AG04449 (cell line): ENCODE measurements at places on chromosomes 4 and X.

DNA sequence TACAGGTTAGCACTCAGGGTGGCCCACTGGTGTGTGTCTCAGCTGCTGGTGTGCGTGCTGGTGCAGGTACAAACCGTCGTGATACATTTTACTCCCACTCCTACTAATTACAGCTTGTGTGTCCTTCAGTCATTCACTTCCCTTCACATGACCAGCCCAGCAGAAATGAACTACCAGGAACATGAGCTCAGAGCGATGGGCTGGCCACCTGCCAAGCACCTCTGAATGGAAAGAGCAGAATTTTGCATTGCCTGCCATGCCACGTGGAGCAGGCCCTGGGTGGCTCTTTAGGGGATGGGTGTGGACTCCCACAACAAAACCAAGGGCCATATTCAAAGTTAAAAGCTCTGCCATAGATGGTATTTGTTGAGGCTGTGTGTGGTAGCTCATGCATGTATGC lies 58.9 kb upstream of the PGM2 start:
- no peak for DNase-seq

GRCh38 chr4:82930848-82931755 lies 30.6 kb downstream of the THAP9 start:
- DNase-seq = no peak

DNA sequence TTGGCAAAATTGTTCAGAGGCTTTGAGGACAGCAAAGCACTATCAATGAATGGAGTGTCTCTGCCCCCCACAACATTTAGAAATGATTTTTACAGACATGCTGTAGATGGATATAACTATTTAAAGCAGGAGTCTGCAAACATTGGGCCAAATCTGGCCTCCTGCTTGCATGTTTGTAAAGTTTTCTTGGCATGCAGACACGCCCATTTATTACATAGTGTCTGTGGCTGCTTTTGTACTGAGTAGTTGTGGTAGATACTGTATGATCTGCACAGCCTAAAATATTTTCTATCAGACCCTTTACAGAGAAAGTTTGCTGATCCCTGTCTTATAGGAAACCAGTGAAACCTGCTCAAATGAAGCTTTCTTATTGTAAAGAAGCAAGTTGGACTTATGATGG lies 45.5 kb upstream of the PHEX start:
- DNase-seq = no peak

DNA sequence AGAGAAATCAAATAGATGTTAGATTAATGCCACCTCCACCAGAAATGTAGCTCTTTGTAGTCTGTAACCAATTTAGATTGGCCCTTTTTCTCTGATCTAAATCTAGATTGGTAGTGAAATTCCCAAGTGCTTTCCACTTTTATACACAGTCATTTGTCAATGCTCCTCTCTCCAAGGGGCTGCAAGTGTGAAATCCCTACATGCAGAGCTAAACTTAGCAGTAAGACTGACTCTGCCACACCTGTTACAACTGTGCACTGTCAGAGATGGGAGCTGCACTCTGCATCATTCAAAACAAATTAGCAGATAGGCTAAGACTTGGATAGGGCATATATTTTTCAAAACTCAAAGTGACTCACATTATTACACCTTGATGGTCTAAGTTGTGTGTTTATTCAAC lies 9.1 kb downstream of the SERTM2 start:
- DNase-seq = no peak

- peak; percentile 93 for DNase-seq
Measured at GRCh38 chr4:170391066-170391740, 301.4 kb upstream of the AADAT start.

DNA sequence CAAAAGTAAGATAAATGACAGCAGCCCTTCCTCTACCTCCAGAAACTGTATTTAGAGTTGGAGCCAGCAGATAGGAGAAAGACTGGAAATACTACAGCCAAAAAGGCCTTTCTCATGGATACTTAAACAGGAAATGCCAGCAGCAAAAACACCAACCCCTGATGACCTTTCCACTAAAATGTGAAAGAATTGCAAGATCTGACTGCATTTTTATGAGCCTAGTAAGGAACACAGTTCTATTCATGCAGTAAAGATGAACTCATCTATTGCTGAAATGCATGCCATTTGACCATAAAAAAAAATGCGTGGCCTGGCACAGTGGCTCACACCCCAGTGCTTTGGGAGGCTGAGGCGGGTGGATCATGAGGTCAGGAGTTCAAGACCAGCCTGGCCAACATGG lies 19.9 kb downstream of the ABCG2 start:
- DNase-seq = peak; percentile 77

- no peak for DNase-seq
Measured at GRCh38 chrX:78545233-78545632, 113.9 kb downstream of the RTL3 start.

- DNase-seq = no peak
Measured at GRCh38 chr4:153099391-153100140, 104.7 kb upstream of the TRIM2 start.

DNA sequence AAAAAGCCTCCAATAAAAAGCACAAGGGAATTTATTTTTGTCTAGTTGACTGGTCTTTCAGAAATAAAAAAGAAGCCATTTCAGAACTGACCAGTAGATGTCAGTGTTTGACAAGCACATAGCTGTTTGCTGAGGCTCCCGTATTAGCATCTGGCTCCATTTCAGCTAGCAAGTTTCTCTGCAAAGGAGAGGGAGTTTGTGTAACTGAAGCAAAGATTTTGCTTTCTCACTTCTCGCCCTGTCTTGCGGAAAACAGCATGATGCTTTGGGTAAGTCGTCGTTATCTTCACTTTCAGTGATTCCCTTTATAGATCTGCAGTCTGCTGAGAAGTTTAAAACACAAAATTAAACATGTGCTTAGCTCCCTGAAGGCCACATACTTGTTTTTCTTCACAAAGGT lies 85.5 kb downstream of the CT47B1 start:
- DNase-seq = no peak

DNA sequence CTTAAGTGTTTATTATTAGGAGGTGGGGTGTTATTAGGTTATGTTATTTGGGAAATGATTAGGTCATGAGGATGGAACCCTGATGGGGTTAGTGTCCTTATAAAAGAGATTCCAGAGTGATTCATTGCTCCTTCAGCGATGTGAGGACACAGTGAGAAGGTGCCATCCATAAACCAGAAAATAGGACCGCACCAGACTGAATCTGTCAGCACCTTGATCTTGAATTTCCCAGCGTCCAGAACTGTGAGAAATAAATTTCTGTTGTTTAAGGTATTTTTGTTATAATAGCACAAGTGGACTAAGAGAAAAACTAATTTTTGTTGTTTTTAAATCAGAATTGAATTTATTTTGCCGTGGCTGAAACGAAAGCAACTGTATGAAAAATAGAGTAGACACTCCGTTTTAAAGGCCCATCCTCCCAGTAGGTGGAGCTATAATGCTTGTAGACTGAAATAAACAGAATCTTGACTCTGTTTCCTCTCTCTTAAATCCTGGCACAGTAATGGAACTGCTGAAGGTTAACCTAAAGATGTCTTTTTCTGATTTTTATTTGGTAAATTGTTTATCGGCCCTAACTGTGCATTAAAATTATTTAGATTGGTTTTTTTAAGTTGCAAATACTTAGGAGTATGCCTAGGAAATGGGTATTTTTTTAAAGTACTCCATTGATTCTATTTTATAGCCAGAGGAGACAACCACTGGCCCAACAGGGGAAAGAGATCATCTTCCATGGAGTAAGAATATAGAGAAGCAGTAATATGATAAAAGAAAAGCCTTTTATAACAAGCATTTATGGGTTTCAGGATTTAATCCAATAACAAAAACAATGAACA lies 133.2 kb upstream of the ADAMTS3 start:
- DNase-seq = peak; percentile 4

DNA sequence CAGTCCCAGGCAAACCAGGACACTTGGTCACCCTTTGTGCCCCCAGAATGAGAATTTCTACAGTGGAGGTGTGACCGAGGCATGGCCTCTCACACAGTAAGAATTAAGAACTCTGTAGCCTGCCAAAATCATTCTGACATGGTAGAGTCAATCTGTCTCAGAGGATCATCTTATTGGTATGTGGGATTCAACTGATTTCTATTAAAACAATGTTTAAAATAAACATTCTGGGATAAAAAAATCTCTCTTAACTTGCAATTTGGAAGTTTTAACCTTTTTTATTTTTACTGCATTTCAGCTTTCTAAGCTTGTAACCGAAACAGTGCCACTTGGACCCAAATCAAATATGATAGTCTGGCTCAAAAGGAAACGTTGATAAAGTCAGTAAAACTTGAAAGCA lies 165.4 kb upstream of the LDB2 start:
- DNase-seq = no peak

DNA sequence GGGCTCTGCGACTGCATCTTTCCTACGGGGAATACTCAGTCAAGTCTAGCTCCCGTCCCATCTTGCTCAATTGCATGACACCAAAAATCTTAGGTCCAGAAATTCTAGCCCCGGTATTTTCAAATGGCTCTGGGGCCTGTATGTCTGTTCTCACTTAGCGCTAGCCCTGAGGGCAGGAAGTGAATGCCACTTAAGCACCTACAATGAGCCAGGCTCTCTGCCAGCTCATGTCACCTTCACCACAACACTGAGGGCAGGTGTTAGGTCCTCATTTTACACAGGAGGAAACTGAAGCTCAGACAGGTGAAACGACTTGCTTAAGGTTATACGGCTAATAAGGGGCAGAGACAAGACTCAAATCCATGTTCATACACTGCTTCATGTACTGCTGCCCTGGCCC lies 282.8 kb downstream of the PPP1R2C start:
- no peak for DNase-seq

DNA sequence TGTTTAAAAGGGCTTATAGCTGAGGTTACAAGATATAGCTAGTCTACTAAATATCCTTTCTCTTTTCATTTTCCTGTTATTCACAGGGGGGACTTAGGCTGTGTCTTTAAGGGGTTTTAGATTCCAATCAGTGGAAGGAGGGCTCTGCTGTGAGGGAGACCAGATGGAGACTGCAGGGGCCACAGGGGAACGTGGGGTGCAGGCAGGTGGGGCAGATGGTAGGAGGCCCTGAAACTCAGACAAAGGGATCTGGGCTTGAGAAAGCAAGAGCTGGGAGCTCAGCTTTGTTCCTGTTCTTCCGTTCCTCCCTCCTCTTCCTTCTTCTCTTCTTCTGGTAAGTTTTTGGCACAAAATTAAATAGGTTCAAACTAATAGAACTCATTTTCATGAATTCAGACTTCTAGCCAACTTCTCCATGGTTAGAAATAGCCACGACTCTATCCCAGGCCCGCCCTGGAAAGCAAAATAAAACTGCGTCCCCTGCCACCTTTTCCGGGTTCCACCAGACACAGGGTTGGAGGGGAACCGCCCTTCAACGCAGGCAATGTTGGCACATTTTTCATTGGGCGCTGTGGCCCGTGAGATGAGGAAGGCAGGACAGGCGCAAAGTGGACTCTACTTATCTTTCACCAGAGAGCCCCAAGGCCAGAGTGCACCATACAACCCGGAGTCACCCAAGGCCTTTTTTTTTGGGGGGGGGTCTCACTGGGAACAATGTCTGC lies 3.5 kb upstream of the TMSB4X start:
- no peak for DNase-seq

GRCh38 chr4:2297606-2298531 lies 36.0 kb upstream of the MXD4 start:
- no peak for DNase-seq

DNA sequence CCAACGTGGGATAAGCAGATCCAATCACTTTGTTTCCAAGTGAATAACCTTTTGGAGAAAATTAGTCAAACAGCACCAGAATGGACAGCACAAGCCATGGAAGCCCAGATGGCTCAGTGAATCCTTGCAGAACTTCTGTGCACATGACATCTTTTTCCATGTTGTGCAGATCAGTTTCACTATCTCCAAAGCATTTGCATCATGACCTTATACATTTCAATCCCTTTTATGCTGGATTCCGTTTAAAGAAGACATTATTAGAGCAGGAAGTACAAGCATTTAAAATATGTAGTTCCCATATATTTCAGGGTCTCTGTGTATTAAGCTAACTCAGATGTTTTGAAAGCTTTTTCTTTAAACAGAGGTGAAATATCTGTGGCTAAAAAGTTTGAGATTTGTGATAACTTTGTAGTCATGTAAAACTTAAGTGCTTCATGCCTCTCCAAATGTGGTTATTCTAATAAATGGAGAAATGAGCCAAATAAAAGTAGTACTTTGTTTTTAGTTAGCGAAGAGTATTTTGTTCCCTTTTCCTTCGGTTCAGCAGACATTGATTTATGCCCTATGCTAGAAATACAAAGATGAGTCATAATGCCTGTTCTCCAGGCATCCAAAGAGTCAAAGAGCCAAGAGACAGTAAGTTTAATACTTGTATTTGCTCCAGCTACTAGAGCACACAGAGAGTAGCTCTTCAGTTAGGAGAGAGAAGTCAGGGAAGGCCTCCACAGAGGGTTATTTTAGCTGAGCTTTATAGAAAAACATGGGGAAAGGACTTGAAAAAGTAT lies 39.0 kb downstream of the PLAC8 start:
- DNase-seq = no peak

DNA sequence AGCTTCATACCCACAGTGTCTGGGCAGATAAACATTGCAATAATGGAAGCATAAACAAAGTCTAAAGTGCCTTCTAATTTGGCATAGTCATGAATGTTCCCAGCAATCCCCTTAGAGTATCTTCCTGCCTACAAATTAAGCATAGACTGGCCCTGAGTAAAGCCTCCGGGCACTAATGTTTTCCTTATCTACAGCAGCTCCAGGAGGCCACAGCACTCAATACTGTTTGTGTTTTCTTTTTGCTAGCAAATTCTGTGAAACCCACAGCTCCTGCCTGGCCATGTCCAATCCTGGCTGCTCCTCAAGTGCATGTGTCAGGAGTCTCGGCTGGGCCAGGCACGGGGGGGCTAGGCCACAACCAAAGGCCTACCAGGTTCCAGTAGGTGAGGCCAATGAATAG lies 102.7 kb upstream of the TBC1D9 start:
- no peak for DNase-seq

GRCh38 chr4:183146478-183146877 lies 47.4 kb downstream of the WWC2 start:
- no peak for DNase-seq

DNA sequence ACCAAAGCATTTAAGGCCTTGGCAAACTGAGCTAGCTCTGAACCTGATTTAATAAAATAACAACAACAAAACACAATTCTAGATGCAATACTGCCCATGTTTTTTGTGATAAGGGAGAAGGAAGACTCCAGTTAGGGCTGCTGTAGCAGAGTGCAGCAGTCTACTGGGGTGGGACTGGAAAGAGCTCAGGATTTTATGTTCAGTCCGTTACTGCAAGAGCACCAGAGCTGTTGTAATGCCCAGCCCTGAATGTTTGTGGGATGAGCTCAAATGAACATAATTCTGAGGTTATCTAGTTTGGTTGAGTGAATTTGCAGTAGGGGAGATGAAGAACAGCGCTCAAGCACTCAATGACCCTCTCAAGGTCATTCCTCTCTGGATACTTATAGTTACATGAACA lies 743.8 kb downstream of the FAT4 start:
- DNase-seq = no peak

- DNase-seq = no peak
Measured at GRCh38 chr4:126182336-126182735, 867.6 kb downstream of the FAT4 start.

DNA sequence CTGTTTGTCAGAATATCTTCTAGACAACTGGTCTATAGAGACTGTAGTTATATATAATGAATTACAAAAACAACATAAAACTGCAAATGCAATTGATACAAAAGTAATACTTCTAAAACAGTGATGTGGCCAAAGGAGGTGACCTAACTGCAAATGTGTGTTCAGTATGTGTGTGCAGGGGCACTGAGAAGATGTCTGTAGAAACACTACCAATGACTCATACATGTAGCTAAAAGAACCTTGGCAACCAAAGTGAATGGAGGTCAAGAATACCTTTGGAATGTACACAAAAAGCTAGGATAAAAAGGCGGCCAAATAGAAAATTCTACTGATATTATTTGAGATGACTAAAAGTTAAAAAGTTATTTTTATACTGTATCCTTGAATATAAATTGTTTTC lies 261.8 kb downstream of the CAMK2D start:
- DNase-seq = peak; percentile 45
